ENCODE measurements at places on chromosomes 5 and 9.

DNA sequence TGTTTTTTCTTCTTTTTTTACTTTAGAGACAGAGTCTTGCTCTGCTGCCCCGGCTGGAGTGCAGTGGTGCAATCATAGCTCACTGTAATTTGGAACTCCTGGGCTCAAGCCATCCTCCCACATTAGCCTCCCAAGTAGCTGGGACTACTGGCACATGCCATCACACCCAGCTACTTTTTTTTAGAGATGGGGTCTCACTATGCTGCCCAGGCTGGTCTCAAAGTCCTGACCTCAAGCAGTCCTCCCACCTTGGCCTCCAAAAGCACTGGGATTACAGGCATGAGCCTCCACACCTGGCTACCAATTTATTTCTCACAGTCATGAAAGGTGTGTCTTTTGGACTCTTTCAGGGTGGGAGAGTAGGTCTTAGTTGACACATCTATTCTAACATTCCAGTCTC lies 83.0 kb upstream of the FAM120A start:
- no peak for DNase-seq

DNA sequence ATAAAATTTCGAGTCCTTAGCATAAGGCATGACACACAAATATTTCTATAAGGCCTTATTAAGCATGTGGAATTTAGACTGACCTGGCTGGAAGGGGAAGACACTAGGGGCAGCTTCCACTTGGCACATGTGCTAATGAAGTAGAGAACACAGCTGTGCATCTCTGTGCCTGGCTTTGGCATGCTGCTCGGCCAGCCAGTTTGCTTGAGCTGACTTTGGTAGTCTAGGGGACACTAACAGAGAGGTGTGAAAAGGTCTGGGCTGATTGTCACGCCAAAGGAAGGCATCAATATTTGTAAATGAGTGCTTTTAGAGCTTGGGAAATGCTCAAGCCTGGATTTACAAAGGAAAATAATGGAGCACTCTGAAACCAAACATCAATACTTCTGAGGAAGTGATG lies 723.7 kb downstream of the PRELID2 start:
- no peak for DNase-seq

- DNase-seq: no peak
Measured at GRCh38 chr9:103681435-103681834, 412.7 kb upstream of the SMC2 start.

DNA sequence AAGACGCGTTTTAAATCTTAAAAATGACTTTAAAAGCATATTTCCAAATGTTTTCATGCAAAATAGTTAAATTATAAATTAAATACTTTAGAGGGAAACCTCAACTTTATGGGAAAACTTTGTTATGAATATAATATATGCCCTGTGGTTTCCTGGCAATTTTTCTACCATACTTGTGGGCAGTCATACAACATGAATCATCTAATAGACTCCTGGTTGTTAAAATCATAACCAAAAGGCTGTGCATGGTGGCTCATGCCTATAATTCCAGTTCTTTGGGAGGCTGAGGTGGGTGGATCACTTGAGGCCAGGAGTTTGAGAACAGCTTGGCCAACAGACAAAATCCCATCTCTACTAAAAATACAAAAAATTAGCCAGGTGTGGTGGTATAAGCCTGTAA lies 18.2 kb downstream of the ATP10B start:
- no peak for DNase-seq

GRCh38 chr5:106195679-106196474 lies 1474.9 kb downstream of the EFNA5 start:
- no peak for DNase-seq

GRCh38 chr9:87515006-87515405 lies 17.3 kb downstream of the DAPK1 start:
- no peak for DNase-seq

- no peak for DNase-seq
Measured at GRCh38 chr5:32461441-32462120, 17.0 kb upstream of the ZFR start.

GRCh38 chr5:124512236-124512635 lies 234.2 kb downstream of the ZNF608 start:
- no peak for DNase-seq

DNA sequence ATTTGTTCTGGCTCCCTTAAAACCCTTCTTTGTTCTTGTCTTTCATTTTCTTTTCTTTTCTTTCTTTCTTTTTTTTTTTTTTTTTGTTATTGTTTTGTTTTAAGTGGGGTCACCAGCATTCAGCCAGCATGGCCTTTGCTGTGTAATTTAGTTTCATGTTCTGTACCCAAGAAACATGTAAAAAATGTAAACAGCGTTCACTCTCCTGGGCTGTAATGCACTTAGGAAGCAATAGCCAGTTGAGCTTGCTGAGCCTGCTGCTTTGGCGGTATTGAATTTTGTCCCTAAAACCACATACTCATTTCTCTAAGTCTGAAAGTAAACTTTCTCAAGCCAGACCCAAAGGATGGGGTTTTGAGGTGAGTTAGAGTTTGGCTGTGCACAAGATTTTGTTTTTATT lies 158.6 kb downstream of the PAPPA start:
- DNase-seq: no peak

DNA sequence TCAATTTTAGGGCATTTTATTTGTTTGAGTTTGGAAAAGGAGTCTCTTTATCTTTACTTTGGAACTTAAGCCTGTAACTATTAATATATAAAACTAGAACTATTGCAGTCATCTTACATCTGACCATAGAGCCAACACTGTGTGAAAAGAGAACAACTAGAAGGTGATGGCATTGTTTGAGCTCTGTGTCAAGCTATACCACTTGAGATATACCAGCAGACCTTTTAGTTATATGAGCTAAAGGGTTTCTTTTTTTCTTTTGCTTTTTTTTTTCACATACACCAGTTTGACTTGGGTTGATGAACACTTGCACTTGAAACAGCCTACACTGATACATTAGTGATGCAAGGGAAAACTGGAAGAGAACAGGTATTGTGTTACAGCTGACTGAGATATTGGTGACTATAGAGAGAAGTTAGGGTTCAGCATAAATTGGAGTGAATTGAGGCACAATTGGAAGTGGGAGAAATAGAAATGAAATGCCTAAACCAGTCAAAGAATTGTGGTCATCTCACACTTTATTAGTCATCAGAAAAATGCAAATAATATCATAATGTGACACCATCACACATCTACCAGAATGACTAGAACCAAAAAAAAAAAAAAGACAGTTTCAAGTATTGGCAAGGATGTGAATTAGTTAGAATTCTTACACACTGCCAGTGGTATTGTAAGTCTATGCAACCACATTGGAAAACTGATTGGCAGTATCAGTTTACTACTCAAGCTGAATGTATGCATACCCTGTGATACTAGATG lies 60.9 kb downstream of the ADRB2 start:
- DNase-seq: no peak

- no peak for DNase-seq
Measured at GRCh38 chr9:7089406-7090193, 331.8 kb downstream of the KDM4C start.

GRCh38 chr5:151733358-151734063 lies 24.9 kb downstream of the ATOX1 start:
- no peak for DNase-seq

DNA sequence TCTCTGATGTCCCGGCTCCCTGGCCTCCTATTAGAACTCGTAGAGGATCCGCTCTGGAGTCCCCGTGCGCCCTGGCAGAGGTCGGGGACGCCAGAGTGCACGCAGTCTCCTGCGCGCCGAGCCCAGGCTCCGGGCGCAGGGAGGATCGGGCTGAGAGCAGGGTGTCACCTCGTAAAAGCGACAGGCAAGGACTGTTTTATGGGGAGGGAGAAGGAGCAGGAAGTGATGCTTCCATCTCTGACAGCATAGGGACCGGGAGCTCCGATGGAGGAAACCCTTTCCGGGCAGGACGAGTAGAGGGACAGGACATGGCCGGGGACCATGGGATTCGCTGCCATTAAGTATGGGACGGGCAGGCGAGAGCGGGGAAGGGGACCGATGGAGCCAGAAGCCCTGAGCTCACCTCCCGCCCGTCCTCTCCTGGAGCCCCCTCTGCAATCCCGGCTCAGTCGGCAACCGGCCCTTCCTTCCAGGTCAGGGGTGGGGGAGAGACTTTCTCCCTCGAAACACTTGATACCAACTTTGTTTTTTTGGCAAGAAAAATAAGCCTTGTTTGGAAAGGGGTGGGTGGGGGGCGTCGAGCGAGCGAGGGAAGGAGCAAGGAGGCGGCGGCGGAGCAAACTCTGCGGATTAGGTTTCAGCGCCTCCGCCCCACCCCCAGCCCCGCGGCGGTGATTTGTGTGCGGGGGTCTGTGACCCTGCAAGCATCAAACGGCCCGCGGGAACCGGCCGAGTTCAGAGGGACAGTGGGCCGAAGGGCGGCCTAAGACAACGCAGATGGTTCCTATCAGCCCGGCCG lies 12.6 kb downstream of the LMX1B start:
- no peak for DNase-seq

DNA sequence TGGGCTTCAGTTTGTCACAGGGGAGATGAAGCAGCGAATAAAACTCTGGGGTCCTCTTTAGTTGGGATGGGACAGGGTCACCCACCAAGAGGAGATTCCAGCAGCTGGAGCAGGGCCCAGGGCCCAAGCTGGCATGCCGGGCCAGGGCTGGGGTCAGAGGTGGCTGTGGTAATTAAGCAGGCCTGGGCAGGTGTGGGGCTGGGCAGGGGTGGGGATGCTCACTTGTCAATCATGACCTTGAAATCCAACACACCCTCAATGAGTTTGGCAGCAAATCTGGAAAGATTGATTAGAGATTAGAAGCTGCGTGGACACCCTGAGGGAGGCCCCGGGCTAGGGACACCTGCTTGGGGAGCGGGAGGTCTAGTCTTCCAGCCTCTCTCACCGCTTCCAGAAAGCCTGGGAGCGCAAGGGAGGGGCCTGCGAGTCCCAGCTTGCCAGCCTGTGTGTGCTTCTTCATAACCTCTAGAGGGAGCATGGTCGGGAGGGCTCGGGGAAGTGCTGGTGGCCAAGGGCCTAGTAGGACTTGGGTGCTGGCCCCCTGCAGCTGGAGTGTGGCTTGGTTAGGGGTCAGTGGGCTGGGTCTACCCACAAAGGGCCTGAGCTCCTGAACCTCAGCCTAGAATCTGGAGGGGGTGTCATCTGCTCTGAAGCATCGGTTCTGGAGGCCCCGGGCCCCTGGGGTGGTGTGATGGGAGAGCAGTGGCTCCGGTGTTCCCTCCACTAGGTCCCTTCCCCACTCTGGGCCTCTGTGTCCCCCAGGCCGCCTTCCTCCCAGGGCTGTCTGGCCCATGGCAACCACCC lies 7.6 kb downstream of the CRAT start:
- no peak for DNase-seq

GRCh38 chr9:98021306-98022040 lies 35.1 kb upstream of the NANS start:
- DNase-seq: no peak

DNA sequence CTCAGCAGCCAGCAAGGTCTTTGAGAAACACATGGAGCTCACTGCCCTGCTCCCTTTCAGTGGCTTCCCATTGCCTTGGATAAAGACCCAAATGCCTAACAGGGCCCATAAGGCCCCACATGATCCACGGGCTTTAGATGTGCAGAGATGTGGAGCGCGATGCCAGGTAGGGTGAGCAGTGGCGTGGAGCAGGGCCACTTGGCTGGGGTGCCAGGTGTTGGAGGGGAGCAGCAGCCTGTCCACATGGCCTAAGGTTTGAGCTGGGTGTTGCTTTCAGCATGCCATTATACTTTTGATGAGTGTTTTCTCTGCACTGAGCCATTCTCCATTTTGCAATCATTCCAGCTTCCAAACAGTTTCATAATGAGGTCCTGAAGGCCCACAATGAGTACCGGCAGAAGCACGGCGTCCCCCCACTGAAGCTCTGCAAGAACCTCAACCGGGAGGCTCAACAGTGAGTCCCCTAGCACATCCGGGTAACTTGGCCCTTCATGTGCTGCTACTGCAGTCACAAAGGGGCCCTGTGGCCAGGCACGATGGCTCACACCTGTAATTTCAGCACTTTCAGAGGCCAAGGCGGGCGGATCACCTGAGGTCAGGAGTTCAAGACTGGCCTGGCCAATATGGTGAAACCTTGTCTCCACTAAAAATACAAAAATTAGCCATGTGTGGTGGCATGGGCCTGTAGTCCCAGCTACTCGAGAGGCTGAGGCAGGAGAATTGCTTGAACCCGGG lies 11.1 kb downstream of the GLIPR2 start:
- DNase-seq: no peak

DNA sequence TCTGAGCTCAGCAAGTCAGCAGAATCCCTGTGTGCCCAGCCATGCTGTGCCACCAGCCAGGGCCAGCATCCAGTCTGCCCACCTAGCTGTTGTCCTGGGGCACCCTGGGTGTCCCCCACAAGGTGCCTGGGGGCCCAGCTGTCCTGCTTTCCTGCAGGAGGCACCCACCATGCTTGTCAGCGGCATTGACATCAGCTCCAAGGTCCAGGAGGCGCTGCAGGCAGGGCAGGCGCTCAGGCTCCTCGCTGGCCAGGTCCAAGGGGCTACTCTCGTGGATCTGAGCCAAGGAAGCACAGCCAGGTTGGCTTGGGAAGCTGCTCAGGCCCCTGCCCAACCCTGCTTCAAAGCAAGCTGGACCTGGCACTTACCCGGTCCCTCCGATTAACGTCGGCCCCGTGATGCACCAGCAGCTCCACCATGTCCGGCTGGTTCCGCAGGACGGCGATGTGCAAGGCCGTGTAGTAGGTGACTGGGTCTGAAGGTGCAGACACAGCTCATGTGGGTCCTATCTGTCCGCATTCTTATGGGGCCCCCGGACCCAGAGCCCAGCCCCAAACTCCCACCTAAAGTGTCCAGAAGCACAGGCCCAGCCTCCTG lies 2.8 kb downstream of the ASB6 start:
- DNase-seq: no peak

DNA sequence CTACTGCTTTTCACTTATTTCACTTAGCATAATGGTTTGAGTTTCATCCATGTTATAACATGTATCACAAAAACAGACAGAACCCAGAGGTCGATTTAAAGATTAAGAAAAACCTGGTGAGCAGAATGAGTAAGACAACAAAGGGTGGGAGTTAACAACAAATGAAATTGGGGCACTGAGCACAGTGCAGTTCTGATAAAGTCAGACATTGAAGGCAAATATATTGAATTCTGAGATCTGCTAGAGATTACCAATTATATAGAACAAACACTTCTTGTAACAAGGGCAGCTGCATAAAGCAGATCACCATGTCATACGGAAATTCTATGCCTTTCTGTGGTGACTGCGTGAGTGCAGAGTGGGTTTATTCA lies 517.3 kb upstream of the RORB start:
- DNase-seq: no peak

DNA sequence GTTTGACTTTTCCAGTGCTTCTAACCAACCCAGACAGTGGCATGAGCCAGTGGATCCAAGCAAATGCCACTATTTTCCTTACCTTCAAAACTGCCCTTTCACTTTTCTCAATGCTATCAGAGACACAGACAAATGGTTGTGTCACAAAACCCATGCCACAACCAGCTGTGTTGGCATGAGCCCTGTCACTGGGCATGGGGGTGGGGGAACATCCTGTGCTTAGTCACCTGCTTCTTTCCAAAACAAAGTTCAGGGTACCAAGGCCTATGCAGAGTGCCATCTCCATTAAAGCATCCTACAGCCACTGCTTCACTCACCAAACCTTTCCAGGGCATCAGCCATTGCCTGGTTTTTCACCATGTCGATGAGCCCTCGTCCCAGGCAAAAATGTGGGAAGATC lies 30.1 kb downstream of the NIPSNAP3B start:
- DNase-seq: no peak

- no peak for DNase-seq
Measured at GRCh38 chr9:12816656-12817101, 41.9 kb downstream of the LURAP1L start.

- DNase-seq: no peak
Measured at GRCh38 chr5:63923914-63924313, 38.3 kb downstream of the HTR1A start.

Data from effector CD4-positive, alpha-beta T cell (primary cell).